Activated CD4-positive, alpha-beta memory T cell treated with anti-CD3 and anti-CD28 coated beads, Interleukin-2, amount 10 ng/mL, durations not matched to agents 7 days and 5 days (primary cell): ENCODE measurements at places on chromosomes 7 and 10. TPM values are rescaled to one million over a fixed set of nuclear protein-coding genes. Genes with fewer than 3 reads are reported as not detected.
A peak's percentile ranks its signal among the peaks of the same experiment; 100 is the strongest.

- no peak for DNase-seq
Observed at GRCh38 chr7:136693166-136694119, 175.0 kb upstream of the CHRM2 start.

DNA sequence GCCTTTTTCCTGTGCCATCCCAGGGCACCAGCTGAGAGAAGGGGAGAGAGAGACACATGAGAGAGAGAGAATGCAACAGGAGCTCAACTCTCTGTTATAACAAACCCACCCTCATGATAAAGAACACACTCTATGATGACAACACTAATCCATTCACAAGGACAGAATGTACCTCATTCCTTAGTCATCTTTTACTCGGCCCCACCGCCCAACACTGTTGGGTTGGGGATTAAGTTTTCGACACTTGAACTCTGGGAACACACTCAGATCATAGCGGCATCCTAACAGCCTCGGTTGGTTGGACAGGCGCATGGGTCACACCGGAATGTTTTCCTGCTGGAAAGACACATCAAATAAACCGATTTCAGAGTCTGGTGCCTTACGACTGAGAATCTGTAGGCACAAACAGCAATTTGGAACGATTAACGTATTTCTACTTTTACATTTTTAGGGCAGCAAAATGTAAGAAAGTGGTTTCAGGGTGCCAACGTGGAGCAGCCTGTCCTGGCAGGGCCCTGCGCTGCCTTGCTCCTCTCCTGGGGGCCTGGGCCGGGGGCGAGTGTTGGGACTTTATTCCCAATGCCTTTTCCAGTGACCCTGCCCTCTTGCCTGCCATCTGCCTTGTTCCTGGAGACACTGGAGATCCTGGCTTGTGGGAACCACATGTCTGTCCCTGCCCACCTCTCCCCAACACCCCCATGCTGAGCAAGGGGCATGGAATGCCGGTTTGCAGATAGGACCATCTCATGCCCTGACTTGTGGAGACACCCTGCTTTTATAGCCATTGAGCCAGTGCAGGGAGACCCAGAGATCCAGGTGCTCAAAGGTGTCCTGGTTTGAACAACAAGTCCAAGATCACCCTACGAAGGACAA is 287.0 kb downstream of the TCERG1L start:
- no peak for DNase-seq

DNA sequence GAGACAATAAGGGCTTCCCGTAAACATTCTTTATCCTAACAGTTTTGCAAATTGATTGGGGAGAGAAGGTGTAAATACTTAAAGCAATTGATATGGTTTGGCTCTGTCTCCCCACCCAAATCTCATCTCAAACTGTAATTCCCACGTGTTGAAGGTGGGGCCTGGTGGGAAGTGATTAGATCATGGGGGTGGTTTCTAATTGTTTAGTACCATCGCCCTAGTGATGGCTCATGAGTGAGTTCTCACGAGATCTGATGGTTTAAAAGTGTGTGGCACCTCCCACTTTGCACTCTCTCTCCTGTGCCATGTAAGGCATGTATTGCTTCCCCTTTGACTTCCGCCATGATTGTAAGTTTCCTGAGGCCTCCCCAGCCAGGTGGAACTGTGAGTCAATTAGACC is 22.1 kb upstream of the CAPZA2 start:
- DNase-seq = no peak

Gene C10orf62
- total RNA-seq = not detected

DNA sequence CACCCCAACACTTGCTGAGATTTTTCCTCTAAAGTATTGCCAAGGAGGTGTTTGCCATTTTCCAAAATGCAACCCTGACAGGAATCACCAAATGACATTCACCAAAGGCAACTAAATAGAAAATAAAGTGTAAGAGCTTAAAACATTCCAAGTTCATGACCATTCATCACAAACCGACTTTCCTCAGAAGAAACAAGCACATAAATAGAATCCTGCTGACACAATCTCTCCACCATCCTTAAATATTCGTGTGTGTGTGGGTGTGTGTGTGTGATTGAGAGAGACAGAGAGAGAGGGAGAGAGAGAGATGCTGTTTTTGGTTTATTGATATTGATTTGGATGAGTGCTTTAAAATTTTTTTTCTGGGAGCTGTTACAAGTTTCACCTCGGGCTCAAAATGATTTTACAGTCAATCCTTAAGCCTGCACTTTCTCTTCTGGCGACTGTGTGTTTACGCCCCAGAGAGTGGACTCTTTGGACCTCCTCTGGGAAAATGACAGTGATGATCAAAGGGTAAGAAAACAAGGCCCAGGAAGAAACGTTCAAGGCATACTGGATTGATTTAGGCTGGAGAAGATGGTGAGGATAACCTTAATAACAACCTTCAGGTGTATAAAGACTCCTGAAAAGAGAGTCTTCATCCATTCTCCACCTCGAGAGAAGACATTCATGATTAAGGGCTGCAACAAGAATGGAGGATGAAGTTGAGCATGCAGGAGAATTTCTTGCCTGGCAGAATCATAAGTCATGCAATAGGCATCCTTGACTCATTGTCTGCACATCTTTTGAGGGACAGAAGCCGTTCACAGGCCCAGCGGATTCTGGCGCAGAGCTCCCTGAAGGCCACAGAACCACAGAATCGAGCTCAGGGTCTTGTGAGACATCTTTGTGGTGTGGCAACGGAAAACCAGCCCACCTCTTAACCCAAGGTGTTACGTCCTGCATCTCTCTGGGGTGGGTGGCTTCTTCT is 104.4 kb upstream of the FGFR2 start:
- DNase-seq = no peak

Gene PPIF
- 88.4 TPM for total RNA-seq

DNA sequence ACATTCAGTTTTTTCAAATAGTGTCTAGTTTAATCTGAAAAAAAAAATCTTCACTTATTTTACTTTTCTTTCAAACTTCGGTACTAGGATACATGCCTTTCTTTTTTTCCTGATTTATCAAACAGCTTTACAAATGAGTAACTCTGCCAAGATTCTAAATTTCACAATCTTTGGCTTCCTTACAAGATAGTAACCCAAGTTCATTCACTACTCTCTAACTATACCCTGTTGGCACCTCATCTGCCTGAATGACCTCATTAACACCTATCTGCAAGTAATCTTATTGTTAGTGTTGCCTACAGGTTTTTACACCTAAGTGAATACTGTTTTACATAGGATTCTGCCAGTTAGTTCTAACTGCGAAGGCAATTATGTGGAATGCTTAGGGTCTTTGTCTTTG is 159.8 kb downstream of the FOXP2 start:
- no peak for DNase-seq

DNA sequence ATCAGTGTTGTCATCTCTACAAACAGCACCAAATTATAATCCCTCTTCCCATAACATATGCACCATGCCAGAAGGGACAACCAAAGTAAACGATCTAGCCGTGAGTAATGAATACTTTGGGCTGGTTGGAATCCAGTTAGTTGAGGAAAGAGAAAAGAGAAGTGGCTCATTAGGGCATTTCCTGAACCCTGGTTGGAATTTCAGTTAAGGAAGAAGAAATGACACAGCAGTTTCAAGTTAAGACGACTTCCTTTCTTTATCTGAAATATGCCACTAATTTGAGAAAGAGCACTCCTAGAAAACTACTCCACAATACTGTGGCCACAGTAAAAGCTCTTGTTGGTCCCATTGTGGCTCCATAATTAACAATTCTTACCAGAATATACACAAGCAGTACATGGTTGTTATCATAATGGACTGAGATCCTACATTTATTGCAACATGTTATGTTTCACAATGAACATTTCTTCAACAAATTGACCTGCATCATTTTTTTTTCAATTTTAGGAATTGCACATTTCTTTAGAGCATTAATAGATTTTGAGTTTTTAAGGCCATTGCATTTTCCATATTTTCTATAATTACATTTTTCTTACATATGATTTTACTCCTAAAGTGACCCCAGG is at the start of gene TFEC:
Gene TFEC, minus strand, starts transcription at position 113 of the 626 bp plus-strand sequence. CDS start 46,322 bp downstream, outside the sequence.
- no peak for DNase-seq

Gene OR2A1
- total RNA-seq = not detected

GRCh38 chr10:822661-823367 is 108.7 kb downstream of the LARP4B start:
- DNase-seq = no peak

DNA sequence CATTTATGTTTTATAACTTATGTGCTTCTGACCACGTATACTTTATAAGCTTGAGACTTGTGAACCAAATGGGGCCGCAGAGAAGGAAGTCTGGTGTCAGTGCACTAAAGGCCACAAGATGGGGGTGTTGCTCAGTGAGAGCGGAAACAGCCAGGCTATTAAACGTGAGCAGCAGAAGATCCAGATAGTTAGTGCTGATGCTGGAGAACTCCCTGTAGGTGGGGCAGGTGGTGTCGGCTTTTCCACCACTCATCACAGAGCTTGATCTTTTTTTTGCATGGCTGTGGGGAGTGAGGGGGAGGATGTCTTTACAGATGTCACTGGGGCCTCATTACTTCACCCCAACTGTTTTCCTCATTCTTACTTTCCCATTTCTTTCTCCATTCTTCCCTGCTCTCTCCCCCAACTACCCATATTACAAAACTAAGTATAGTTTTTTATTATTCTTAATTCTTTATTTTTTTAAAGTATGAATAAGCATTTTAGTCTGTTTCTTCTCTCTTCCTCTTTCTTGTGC is 34.7 kb downstream of the ACADSB start:
- peak; percentile 59 for DNase-seq

Gene PRKCQ
- 69.3 TPM for total RNA-seq

- no peak for DNase-seq
Observed at GRCh38 chr10:67011981-67012380, 86.1 kb downstream of the LRRTM3 start.

Gene PTN
- total RNA-seq = not detected

DNA sequence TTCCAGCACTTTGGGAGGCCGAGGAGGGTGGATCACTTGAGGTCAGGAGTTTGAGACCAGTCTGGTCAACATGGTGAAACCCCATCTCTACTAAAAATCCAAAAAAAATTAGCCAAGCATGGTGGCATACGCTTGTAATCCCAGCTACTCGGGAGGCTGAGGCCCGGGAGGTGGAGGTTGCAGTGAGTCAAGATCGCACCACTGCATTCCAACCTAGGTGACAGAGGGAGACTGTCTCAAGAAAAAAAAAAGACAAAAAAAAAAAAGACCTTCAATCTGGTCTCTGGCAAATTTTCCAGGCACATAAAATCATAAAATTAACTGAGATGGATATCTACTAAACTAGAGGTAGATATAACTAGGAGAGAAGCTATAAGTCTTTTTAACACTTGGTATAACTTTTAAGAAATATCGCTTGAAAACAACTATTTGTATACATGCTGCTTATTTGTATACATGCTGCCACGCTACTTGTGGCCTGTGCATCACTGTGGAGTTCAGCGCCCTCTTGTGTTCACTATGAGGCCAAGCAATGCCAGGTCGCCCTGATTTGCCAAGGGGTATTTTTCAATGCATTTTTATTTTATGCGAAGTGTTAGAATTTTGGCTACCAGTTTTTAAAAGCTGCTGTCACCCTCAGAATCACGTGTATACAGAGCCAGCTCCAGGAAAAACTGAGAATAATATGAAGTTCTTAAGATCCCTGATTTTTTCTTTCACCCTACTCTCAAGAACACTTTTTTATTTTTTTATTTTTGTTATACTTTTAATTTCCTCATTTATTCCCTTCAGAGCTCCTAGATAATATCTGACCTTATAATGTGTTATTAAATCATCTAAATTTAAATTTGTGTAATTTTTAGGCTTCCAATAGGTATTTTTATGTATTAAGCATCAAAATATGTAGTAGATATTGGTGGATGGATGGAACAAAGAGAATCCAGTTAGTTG is 26.7 kb downstream of the CYCS start:
- peak; percentile 73 for DNase-seq

GRCh38 chr7:47817917-47818316 is 130.3 kb downstream of the PKD1L1 start:
- DNase-seq = no peak

Gene RARRES2
- total RNA-seq = not detected

DNA sequence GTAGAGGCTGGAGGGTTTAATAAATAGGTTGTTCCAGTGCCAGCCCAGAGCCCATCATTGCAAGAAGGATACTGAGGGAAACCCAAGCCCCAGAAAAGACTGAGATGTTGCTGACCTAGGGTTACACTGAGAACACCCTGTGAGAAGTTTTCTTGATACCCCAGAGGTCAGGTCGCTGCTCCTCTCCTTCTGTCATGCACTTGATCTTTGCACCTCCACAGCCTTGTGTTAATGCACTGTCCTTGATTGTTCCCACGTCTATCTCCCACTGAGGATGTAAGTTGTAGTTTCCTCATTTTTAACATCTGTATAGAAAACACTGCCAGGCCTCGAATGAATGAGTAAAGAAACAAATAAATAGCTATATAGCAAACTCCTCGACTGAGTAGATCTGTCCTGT is 195.3 kb upstream of the AHR start:
- no peak for DNase-seq

DNA sequence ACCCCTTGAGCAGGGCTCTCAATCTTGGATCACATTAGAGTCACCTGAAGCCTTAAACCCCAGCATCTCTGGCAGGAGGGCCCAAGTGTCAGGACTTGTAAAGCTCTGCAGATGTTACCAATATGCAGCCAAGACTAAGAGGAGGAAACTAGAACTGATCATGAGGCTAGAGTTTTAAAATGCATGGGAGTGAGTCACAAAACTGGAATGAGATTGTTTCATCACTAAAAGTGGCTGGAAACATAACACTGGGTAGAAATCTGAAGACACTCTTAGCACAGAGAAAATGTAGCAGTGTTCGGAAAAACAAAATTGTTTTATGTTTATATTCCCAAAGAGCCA is 63.3 kb upstream of the GHITM start:
- no peak for DNase-seq

- no peak for DNase-seq
Observed at GRCh38 chr10:4770801-4771553, 55.0 kb upstream of the AKR1E2 start.

Gene FKBP6
- not detected for total RNA-seq

- DNase-seq = no peak
Observed at GRCh38 chr10:15295537-15296325, 75.4 kb downstream of the FAM171A1 start.

GRCh38 chr10:29063806-29064644 is 224.8 kb upstream of the LYZL1 start:
- DNase-seq = no peak

- DNase-seq = no peak
Observed at GRCh38 chr10:107855301-107856046, 691.0 kb upstream of the SORCS1 start.

GRCh38 chr10:124676416-124677062 is 67.6 kb downstream of the FAM53B start:
- no peak for DNase-seq

Gene ZWINT
- 75.9 TPM for total RNA-seq

Gene NUTM2B
- total RNA-seq = 1.7 TPM

- no peak for DNase-seq
Observed at GRCh38 chr10:93514521-93514920, 18.1 kb downstream of the CEP55 start.

DNA sequence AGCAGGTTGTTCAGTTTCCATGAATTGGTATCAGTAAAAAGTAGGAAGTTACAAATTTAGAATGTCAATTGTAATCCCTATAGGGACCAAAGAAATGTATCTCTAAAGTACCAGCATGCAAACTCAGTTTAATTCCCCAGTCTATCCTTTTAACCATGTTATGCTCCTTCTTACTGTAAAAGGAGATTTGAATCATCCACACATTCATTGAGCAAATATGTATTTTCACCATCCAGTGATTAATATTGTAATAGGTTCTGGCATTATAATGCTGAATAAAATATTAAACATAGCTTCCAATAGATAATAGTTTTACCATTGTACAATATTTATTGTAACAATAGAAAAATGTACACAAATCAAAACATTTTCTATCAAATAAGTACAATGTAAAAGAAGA is 228.2 kb upstream of the SEMA3A start:
- DNase-seq = no peak
